Amygdala (tissue), 56 donors: ENCODE measurements at places on chromosomes 13 and 19.

DNA sequence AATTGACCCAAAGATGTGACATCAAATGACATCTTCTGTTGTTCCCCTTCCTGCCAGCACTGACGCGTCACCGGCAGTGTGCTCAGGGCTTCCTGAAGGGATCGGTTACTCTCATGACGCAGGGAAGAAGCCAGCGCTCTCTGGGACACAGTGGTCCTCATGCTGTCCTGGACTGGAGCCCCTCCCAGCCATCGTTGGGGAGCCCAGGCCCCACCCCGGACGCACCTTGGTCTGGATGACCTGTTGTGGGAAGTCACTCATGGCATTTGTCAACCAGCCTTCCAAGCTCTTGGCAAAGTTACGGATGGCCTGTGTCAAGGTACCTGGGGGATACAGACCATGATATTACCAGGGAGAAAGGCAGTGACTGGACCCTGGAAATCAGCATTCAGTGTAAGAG is 26.0 kb upstream of the RANBP3 start:
- no peak for DNase-seq

DNA sequence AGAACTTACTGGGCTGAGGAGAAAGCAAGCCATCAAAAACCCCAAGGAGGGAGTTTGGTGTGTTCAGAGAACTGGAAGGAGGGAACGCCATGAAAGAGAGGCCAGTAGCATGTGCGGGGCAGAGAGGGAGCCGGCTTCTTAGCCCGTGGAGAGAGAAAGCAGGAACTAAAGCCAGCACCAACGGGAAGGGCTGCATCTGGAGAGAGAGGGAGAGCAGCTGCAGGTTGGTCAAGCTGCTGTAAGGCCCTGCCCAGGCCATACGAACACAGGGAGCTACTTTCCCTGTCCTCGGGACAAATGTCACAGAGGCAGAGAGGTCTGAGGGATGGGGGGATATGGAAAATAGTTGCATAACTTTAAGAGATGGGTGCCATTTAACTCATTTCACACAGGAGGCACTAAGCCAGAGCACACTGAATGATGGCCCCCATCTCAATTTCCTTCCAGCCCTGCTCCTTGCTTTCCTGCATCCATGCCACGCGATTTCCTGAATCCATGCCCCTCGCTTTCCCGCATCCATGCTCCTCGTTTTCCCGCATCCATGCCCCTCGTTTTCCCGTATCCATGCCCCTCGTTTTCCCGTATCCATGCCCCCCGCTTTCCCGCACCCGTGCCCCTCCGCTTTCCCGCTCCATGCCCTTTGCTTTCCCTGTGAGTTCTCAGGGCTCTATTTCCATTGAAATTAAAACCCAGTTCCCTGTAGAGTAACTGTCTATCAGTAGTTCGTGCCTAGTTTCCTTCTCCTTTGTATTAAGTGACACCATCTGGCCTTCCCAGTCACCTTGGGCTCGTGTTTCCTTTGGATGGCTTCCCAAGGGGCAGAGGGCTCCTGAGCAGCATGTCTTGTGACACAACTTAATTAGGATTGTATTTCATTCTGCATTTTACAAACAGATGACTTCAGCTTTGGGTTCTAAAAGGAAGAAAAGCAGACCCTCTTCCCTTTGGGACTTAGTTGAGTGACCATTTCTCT is 31.5 kb upstream of the TPT1 start:
- no peak for DNase-seq

GRCh38 chr19:27860309-27860934 is 1352.5 kb downstream of the UQCRFS1 start:
- no peak for DNase-seq

DNA sequence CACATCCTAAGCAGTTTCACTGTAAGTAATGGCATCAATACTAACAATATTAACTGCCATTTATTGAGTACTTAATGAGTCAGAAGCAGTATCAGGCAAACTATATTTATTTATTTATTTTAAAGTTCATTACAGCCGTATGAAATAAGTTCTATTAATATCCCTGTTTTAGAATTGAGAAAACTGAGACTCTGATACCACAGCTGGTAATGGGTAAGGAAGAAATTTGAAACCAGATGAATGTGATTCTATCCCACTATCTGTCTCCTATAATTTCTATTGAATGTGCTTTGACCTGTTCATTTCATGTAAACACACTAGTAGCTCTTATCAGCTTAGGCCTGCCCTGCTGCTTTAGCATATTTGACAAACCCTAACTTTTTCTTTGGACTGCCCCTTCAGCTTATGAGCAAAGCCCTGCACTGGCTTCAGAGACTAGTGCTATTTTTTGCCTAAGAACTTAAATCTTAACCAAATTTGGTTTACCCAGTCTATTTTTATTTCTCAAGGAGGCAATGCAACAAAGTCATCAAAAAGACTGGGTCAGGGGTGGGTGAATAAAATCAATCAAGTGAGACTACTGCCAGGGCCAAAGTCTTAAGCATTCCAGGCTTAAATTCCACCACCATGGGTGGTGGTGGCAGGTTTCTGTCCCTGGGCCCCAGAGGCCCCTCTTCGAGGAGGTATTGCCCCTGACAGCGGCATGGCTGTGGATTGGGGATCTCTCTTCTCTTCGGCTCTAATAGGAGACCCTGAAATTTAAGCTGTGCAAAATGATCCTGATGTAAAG is 143.4 kb downstream of the DLEU7 start:
- no peak for DNase-seq

DNA sequence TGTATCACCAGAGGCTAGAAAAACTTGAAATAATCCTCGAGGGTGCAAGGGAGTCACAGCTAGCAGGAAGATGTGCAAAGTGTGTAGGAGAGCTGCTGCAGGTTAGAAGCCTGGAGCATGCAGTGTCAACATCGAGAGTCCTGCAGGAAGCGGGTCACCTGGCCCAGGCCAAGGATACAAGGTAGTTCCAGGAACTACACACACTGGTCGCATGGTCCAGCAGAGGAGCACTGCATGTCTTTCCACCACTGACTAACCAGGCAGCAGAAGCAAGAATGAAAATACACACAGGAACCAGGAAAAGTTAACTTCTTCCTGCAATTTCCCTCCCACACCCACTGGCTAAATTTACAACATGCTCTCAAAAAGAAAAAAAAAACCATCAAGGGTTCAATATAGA is 36.0 kb upstream of the MIR17HG start:
- no peak for DNase-seq

DNA sequence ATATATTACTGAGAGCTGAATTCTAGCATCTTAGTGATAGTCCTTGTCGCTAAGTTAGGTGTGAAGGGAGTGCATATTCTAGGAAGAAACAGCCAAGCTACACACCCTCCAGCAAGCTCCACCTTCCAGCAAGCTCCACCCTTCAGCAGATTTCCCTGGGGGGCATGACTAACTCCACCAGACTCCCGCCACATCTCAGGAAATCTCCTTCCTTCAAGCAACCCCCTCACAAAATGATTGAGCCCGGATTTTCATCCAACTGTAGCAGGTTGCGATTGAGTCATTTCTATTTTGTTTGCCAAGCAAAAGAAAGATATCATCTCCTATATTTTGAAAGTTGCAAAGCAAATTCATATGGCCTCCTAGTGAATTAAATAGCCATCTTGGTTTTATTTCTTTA is 162.1 kb upstream of the TMTC4 start:
- DNase-seq: no peak

GRCh38 chr19:4851551-4852290 is 15.7 kb downstream of the PLIN3 start:
- peak; percentile 9 for DNase-seq

- DNase-seq: no peak
These were observed 150.6 kb upstream of the SPACA7 start for GRCh38 chr13:112225429-112226090.

GRCh38 chr19:45895519-45895972 is 6.9 kb downstream of the MYPOP start:
- DNase-seq: no peak

DNA sequence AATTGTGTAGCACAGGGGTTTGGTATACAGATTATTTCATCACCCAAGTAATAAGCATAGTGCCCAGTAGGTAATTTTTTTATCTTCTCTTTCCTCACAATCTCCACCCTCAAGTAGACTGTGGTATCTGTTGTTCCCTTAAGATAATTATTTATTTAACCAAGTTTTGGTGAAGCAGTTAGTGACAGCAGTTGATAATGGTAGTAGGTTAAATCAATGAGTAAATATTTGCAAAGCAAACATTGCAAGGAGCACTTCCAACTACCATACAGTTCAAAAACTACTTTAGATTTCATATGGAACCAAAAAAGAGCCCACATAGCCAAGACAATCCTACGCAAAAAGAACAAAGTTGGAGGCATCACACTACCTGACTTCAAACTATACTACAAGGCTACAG is 291.8 kb downstream of the KCTD12 start:
- DNase-seq: no peak

DNA sequence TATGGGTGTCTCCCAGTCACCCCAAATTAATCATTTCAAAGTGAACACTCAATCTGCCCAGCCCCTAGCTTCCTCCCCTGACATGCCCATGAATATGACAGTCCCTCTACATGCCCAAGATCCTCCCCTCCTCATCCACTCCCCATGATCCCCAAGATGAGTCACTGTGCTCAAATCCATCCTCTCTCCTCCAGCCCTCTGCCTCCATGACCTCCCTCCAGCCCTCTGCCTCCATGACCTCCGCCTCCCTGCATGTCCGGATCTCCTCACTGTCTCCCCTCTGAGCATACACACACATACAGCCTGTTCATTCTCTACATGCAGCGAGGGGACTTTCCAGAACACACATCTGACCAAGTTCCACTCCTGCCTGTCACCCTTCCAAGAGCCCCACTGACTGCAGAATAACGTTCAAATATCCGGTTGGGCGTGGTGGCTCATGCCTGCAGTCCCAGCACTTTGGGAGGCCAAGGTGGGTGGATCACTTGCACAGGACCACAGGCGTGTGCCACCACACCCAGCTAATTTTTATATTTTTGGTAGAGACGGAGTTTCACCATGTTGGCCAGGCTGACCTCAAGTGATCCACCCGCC is 18.4 kb upstream of the FEM1A start:
- no peak for DNase-seq

- DNase-seq: peak; percentile 4
These were observed 9.2 kb downstream of the PGPEP1 start for GRCh38 chr19:18349524-18350128.

DNA sequence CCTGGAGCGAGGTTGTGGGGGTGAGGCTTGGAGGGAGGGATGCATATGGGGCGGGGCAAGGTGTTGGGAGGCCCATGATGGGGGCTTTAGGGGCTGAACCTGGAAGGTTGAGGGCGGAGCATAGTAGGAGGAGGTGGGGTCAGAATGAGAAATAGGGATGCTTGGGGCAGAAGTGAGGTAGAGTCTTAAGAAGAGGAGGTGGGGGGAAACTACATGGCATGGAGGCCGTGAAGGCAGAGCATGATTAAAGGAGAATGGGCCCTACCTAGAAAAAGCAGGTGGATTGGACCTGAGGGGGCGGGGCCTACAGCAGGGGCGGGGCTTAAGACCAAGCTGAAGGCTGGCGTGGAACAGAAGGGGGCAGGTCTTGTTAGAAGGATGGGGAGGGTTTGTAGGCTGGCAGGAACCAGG is 799 bp downstream of the NR1H2 start:
- no peak for DNase-seq

DNA sequence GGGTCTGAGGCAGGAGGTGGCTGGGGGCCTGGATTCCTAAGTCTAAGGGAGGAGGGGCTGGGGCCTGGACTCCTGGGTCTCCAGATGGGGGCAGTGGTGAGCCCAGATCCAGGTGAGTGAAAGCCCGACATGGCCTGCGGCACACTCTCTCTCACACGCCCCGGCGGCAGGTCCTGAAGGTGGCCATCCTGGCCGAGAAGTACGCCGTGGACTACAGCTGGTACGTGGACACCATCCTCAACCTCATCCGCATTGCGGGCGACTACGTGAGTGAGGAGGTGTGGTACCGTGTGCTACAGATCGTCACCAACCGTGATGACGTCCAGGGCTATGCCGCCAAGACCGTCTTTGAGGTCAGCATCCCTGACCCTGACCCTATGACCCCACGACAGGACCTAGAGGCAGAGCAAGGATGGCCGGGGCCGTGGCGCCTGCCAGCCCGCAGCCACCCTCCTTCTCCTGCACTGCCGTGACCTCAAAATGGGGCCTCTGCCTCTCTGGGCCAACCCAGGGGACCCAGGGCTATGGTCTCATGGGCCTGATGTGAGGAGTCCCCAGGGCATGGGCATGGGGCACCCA is 13.2 kb downstream of the FUZ start:
- no peak for DNase-seq

- DNase-seq: no peak
These were observed 1319.2 kb upstream of the SLC10A2 start for GRCh38 chr13:104385404-104385803.

DNA sequence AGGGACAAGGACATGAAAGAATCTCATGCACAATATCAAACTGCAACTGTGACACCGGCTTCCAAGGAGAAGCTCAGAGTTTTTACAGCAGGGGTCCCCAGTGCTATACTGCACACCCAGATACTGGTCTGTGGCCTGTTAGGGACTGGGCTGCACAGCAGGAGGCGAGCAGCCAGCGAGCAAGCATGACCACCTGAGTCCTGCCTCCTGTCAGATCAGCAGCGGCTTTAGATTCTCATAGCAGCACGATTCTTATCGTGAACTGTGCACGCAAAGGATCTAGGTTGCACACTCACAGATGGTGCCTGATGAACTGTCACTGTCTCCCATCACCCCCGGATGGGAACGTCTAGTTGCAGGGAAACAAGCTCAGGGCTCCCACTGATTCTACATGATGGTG is 13.1 kb upstream of the CD22 start:
- DNase-seq: no peak

DNA sequence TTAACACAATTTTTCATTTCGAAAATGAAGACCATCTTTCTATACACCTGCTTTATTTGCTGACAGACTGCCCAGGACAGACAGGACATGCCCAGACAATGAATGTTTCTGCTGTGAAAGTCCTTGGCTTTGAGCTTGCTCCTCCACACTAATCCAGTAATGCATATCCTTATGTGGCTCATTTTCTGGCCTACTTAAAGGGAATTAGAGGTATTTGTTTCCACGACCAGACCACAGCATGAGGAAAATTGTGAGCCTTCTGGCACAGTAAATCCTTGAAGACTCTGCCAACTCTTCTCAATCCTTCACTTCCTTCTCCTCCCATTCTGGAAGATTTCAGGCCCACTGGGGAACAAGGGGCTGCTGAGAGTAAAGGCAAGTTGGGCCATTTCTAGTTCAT is 25.7 kb downstream of the CCDC70 start:
- DNase-seq: no peak

DNA sequence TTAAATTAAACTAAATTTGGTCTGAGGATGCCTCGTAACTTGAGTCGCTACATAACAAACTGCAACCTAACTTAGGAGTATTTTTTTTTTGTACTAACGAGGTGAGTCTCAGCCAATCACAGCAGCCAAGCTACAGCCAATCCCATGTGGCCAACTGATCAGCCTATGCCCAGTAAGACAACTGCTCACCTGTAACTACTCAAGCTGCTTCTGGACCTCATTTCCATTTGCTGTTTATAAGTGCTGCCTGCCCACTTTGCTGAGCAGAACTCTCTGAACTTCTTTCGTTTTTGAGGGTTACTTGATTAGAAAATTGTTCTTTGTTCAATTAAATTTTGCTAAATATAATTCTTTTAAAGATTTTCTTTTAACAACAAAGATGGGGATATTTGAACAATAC is 3.8 kb downstream of the CPB2 start:
- DNase-seq: no peak
